CD4-positive, alpha-beta T cell treated with Interleukin-15 for 4 hours (primary cell): ENCODE measurements at places on chromosomes 16 and 17.

DNA sequence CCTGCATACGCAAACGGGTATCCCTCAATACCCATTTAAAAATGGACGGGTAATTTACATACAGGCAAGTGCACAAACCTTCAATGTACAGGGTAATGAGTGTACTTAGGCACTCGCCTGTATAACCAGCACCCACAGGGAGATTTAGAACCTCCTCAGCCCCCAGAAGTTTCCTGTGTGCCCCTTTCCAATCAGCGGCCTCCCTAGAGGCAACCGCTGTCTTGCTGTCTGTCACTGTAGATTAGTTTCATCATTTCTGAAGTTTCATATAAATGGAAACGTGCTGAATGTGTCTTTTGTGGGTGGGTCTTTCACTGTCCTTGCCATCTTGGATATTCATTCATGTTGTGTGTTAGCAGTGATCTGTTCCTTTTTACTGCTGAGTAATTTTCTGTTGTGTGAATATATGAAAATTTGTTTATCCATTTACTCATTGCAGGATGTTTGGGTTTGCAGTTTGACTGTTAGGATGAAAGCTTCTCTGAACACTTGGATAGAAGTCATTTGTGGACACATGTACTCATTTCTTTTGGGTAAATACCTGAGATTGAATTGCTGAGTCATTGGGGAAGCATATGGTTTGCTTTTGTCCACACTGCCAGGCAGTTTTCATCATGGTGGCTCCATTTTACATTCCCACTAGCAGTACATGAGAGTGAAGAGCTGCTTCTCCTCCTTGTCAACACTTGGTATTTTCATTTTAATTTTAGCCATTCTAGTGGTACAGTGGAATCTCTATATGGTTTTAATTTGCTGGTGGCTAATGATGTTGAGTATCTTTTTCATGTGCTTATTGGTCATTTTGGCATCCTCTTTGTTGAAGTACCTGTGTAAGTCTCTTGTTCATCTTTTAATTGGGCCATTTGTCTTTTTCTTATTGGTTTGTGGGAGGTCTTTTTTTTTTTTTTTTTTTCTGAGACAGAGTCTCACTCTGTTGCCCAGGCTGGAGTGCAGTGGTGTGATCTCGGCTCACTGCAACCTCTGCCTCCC lies 2.1 kb upstream of the ADCY7 start:
- no peak for DNase-seq

DNA sequence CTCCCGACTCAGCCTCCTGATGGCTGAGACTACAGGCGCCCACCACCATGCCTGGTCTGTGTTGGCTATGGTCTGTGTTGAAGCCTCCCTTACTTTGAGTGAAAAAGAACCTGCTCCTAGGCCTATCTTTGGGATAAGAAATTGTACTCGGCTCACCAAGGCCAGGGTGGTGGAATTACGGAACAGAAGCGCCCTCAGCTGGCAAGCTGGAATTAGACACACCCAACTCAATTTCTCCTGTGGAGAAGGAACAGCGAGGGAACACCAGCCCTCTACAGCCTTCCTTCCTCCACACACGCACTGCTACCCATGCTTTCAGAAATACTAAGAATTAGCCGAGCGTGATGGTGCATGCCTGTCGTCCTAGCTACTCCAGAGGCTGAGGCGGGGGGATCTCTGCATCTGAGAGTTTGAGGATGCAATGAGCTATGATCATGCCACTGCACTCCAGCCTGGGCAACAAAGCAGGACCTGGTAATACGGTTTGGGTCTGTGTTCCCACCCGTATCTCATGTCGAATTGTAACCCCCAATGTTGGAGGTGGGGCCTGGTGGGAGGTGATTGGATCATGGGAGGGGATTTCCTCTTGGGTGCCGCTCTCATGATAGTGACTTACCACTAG lies 40.1 kb upstream of the RBBP6 start:
- no peak for DNase-seq

GRCh38 chr16:13780406-13781168 lies 139.4 kb upstream of the ERCC4 start:
- DNase-seq = no peak

DNA sequence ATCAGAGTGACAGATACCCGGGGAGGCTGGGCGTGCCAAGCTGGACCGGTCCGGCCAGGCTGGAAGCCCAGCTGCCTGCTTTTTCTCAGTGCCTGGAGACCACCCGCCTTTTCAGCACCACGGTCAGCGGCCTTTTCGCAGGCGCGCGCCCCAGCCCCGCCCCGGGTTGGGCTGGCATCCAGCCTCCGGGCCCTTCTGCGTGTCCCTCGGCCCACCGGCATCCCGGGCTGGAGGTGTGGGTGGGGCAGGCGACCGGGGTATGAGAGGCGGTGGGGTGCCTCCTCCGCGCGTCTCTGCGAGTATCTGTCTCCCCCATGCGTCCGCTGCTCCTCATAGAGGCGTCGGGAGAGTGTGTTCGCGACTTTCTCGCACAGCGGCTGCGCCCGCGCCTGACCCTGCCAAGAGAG lies 102.5 kb downstream of the MRM1 start:
- DNase-seq = peak; percentile 15

DNA sequence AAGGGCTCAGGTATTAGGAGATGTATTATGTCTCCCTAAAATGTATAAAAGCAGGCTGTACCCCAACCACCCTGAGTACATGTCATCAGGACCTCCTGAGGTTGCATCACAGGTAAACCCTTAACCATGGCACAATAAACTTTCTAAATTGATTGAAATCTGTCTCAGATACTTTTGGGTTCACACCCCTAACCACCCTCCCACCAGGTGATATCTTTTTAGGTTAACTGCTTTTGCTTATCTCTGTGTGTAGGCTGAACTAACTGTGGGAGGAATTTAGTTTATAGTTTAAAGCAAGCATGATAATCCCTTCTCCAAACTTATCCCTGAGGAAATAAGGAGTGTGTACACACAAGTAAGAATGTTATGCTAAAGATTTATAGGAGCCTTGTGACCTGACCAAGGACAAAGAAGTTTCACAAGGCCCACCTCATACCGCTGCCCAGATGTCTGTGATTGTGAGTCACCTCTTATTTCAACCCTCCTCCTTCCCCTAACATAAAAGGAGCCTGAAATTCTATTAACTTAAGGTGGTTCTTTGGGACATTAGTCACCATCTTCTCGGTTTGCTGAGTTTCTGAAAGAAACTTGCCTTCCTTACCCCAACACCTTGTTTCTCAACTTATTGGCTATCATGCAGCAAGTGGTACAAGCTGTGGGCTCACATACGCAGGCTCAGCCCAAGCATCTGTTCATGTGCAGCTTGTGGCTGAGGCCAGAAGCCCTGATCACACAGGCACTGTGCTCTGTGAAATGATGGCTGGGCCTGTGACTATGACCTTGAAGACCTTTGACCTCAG lies 11.3 kb downstream of the PRSS22 start:
- DNase-seq = peak; percentile 14

- no peak for DNase-seq
Measured at GRCh38 chr17:50557630-50558029, 2.9 kb upstream of the CACNA1G start.

- DNase-seq = no peak
Measured at GRCh38 chr17:43521389-43521788, 24.8 kb downstream of the ETV4 start.

DNA sequence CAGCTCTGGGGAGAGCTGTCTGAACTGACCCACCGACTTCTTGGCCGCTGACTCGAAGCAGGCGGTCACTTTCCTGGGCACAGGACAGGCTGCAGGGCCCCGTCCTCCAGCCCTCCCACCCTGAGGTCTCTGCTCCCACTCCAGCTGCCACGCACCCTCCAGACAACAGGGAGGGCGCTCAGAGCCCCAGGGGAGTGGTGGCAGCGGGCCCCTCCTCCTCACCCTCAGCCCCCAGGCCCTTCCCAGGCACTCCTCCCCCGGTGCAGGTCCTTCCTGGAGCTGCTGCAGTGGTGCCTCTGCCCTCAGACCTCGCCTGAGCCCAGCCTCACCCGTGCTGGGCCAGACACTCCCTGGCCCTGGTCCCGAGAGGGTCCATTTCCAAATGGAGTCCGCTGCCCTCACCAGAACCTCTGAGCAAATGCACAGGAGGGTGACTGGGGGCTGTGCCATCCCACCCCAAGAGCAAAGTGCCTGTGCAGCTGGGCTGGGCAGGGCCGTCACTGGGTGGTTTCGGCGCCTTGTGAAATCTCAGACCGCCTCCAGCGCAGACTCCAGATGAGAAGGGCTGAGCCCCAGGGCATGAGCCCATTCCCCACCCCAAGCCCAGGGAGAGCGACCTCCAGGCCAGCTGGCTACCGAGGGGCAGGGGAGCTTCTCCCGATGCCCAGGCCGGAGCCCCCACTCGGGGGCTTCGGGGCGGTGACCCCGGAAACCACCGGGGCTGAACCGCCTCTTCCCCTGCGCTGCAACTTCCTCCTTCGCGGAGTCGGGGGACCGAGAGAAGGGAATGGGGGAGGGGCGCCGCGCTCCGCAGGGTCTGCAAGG lies 717 bp downstream of the CYBA start:
- DNase-seq = no peak
